ENCODE measurements at places on chromosomes 4 and X.

- DNase-seq: no peak
Measured at GRCh38 chr4:2390784-2391421, 27.5 kb downstream of the ZFYVE28 start.

DNA sequence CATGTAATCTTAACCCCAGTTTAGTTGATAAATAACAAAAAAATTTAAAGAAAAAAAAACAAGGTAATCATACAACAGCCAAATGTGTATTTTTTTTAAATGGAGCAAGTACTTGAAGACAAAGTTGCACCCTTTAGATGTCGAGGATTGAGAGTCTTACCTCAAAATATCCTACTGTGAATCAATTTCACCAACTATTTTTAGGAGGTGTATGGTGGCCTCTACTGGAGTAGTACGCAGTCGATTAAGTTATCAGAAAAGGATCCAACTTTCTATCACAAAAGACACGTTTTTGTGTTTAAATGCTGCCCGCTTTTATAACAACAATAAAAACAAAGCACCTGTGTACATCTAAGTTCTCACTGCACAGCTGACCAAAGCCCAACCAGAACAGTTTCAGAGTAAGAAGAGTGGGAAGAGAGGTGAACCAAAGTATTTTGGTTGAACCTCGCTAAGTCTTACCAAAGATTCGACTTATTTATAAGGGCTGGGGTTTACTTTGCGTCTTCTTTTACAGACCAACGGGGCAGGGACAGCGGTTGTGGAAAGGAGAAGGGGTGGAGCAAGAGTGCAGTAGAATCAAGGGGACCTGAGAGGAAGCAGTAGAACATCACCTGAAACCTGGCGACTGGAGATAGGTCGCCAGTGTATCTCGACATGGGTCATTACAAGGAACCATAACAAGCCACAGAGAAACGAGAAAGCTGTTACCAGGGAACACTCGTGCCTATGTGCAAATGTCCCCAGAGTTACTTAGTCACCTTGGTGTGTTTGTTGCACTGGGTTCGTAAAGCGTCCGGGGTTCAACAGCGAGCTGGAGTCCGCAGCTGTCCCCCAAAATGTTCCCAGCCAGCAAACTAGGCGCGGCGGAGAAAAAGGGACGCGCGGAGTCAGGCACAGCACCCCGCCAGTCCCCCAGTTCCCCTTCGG is 1.1 kb downstream of the RPS6KA6 start:
- no peak for DNase-seq

DNA sequence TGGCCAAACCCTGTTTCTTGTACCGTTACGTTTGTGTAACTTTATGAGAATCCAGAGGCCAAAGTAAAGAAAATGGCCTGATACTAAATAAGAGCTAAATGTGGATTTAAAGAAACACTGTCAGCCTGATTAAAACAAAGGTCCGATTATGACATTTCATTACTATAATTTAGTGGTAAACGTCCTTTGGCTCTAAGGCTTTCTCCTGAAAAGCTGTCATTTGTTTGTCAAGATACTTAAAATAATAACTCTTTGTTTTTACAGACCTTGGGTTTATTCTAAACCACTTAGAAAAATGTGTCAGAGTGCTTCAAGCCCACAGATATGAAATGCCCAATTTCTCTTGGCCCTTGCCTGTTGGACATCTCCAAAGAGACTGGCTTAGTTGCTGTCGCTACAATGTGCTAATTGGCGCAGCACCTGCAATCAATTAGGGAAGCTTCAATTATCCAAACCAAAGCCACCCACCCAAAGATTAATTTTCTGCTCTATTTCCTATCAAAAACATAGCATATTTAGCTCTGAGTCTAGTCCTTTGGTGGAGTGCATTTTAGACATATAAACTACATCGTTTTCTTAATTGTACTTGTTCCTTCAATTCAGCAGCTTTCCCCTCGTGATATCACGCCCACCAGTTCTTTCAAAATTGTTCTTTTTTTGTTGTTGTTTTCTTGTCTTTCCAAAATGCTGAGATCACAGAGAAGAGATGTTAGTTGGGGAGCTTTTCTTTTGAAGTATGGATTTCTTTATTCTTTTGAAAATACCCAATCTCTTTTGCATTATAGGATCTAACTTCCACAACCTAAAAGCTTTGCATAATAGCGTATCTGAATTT is 13.6 kb downstream of the SMIM20 start:
- no peak for DNase-seq

DNA sequence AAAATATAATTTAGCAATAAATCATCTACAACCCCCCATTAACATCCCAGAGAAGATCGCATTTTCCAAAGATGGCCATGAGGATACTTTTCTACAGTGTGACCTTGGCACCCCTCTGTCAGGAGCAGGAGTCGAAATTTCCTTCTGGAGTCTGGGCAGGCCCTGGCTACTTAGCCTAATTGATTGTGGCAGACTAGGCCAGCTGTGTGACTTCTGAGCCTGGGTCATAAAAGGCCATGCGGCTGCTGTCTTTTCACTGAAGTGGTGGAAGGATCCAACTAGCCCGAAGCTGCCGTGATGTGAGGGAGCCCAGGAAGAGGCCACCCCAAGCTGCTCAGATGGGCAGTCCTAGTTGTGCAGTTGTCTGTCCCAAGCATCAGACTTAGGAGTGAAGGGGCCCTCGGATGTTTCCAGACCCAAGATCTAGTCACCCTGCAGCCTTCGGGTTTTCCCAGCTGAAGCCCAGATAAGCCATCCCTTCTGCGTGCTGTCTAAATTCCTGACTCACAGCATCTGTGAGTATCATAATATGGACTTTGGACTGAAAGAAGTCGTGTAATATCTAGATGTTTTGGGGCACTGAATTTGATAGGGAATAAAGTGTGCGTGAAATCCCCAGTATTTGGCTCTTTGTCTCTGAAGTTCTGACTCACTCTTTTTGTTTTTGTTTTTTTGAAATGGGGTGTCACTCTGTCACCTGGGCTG is 21.0 kb downstream of the PDK3 start:
- DNase-seq: no peak

GRCh38 chrX:9466124-9466495 is 1.3 kb downstream of the TBL1X start:
- no peak for DNase-seq

GRCh38 chrX:72365126-72365525 is 59.4 kb upstream of the CITED1 start:
- DNase-seq: no peak

- DNase-seq: no peak
Measured at GRCh38 chrX:16930392-16930791, 16.1 kb upstream of the REPS2 start.

DNA sequence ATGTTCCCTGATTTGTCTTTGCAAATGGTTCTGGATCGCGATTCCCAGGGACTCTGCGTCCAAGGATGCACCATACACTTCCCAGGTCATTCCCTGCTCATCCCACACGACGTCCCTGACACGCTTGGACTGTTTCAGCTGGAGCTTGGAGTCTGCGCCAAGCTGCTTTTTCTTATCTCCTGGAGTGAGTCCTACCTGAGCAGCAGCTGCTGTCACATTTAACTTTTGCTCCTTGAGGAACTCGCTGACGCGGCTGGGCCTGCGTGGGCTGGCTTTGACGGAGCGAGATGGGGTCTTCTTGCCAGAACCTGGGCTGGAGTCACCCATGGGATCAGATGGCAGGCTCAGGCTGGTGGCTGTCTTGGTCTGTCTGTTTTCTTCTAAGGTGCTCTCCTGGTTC is 59.6 kb downstream of the GPRIN3 start:
- DNase-seq: no peak

- no peak for DNase-seq
Measured at GRCh38 chr4:151025759-151026158, 10.7 kb upstream of the LRBA start.

GRCh38 chrX:110430293-110431076 is 71.8 kb downstream of the RTL9 start:
- DNase-seq: no peak

DNA sequence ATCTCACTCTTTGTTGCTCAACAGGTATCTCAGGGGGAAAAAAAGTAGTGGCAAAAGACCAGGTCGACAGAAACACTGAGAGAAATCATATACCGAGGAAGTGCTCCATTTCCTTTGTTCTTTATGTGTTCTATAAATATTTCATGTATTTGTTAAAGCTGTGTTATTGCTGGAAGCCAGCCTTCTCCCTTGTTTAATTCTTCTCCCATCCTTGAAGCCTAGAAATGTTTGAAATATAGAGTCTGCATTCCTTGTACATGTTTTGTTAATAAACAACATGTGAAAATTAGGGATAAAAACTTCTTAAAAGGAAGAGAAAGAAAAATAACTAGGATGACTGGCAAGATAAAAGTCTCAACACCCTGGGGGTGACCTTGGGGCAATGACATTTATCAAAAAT is 186.2 kb downstream of the ANKRD50 start:
- DNase-seq: no peak

- DNase-seq: no peak
Measured at GRCh38 chr4:42390622-42391354, 6.5 kb upstream of the SHISA3 start.

DNA sequence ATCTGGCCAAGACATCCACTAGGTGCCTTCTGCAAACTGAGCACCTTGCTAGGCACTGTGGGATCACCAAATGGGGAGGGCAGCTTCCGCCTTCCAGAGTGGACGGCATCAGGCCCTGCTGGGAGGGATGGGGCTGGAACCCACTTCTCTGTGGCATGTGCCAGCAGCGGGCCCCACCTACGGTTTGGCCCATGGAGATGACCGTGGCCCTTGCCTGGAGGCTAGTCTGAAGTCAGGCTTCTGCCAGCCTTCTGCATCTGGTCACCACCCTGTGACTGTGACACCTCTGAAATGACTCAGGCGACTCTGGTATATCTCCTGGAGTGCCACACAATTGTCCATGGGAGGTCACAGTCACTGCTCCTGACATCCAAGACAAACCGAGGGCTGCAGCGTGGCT is 7.2 kb downstream of the SSR4 start:
- no peak for DNase-seq

GRCh38 chrX:35670889-35671288 is 127.3 kb upstream of the MAGEB16 start:
- no peak for DNase-seq

- no peak for DNase-seq
Measured at GRCh38 chrX:150361070-150361776, 1.9 kb upstream of the MAMLD1 start.

DNA sequence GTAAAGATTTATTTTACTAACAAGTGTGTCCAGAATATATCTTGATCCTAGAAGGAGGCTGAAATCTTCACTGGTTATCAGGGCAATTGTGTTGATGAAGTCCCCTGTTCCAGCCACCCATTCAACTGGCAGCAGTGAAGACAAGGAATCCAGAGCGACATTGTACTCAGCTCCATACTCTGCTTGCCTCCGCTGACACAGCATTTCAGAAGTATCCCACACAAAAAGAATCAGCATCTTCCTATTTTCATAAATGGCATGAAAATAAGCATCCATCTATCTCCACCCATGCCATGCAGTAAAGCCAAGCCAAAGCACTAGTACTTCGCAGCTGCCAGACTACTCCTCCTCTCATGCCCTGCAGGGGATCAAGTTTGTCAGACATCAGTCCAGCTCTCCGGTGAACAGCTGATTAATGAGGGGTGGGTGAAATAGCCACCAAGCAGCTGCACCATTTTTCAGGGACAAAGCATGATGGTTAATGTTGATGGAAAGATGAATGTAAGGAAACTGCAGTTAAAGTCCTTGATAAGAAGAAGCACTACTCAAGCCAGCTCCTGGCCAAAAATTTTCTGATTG is 54.0 kb downstream of the COL25A1 start:
- DNase-seq: no peak

GRCh38 chr4:48139691-48140090 is 5.6 kb upstream of the TXK start:
- DNase-seq: no peak

DNA sequence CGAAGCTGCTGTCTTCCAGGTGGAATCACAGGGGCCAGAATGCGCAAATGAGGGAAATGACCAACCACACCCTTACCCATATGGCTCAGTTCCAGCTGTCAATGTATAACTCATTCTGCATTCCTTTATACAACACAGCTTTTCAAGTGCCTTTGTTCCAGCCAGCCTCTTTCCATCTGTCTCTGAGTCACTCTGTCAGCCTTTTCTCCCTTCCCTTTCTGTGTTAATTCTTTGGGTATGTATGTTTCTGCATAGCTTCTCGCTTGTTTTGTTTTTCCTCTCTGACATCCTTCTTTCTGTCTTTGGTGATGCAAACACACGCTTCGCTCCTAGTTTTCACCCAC is 54.5 kb downstream of the RS1 start:
- DNase-seq: no peak

DNA sequence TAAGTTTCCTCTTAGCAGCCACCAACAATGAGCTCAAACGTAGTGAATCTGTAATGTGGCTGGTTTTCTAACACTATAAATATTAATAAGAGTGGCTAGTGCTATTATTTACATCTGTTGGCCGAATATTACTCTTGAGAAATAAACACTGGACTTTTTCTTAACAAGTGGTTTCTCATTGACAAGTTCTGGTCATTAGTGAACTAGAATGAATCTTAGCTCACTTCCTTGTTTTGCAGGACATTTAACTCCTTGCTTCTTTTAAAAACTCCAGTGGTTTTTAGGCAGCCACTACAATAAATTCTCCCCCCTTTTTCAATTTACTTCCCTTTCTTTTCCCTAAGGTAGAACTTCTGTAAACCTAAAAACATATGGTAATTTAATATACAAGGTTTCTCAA is 177.2 kb downstream of the ARAP2 start:
- no peak for DNase-seq

GRCh38 chr4:187732524-187732923 is 263.0 kb upstream of the ZFP42 start:
- no peak for DNase-seq

DNA sequence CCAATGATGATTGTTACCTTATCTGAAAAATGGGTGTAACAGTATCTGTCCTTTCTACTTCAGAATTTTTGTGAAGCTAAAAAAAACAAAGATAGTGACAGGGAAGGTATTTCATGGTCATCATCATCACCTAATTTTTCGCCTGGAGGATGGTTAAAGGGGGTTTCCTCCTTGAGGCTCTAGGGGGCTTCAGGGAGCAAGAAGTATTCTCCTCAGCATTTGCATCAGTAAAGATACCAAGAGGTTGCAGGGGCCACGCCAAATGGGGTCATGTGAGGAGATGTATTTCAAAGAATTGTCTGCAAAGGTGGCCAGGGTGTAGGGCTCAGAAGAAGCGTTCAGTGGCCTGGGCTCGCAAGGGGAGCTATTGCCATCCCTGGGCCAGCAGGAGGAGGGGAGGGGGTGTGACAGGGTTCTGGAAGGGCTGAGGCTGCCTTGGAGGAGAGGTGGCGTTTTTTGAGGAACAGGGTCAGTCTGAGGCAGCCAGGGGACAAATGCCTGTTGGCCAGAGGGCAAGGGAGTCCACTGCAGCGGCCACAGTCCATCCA is 7.3 kb upstream of the NSG1 start:
- DNase-seq: no peak

GRCh38 chr4:185235843-185236503 is 26.6 kb downstream of the SNX25 start:
- DNase-seq: no peak

DNA sequence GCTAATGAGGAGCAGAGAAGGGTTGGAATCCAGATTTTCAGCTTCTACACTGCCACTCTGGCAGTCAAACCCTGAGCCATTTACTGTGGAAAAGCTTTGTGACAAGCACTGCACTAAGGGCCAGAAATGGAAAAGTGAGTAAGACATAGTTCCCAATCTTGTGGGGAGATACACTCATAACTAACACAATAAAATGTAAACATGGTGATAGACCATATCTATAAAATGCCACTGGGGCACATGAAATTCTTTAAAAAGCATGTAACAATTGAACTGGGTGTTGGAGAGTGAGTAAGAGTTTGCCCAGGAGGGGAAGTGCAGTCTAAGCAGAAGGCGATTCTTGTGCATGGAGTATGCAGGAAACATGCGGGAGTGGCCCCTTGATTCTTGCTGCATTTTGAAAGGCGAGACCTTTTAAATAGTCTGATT is 32.0 kb upstream of the ANXA5 start:
- DNase-seq: no peak

GRCh38 chr4:25113915-25114904 is 46.0 kb downstream of the SEPSECS start:
- no peak for DNase-seq

All from SK-N-MC (cell line).